Mesothelial cell of epicardium (in vitro differentiated cells): ENCODE measurements at places on chromosomes 5 and 9. TPM values are rescaled to one million over a fixed set of nuclear protein-coding genes. Genes with fewer than 3 reads are reported as not detected.

Gene MORN5
- total RNA-seq, result not detected in 3 replicates

Gene F12
- total RNA-seq, result 2.1 to 2.7 TPM (median 2.3 TPM) in 3 replicates

Gene ENTREP1
- total RNA-seq, result 2.3 to 2.6 TPM (median 2.3 TPM) in 3 replicates

Gene UBAP1
- total RNA-seq, result 37.0 to 40.1 TPM (median 38.0 TPM) in 3 replicates

Gene DNAJA1
- total RNA-seq, result 151 to 161 TPM (median 157 TPM) in 3 replicates

Gene SPATA31E1
- 0.09 TPM in 1 of 3 replicates, not detected in the others for total RNA-seq

Gene GABRG2
- 0.56 to 0.63 TPM in 2 of 3 replicates, not detected in the other for total RNA-seq

Gene SEMA4D
- 41.8 to 44.7 TPM (median 42.7 TPM) in 3 replicates for total RNA-seq

Gene GDNF
- 0.51 to 0.86 TPM (median 0.85 TPM) in 3 replicates for total RNA-seq

Gene SNCAIP
- 102 to 113 TPM (median 109 TPM) in 3 replicates for total RNA-seq

Gene RNF183
- total RNA-seq, result 0.16 to 0.53 TPM (median 0.29 TPM) in 3 replicates
